ENCODE measurements at places on chromosomes 12 and 14. TPM values are rescaled to one million over a fixed set of nuclear protein-coding genes. Genes with fewer than 3 reads are reported as not detected.

Gene KLRC1
- 0.13 TPM for polyA plus RNA-seq

Gene COCH
- 0.88 TPM for polyA plus RNA-seq

Gene LALBA
- polyA plus RNA-seq, result not detected

Gene SDR9C7
- 0.29 TPM for polyA plus RNA-seq

Gene GRIP1
- polyA plus RNA-seq, result 0.12 TPM

Measured in heart right ventricle (tissue), 16 donors.